ENCODE measurements at places on chromosomes 13 and 19.
A peak's percentile ranks its signal among the peaks of the same experiment; 100 is the strongest.

DNA sequence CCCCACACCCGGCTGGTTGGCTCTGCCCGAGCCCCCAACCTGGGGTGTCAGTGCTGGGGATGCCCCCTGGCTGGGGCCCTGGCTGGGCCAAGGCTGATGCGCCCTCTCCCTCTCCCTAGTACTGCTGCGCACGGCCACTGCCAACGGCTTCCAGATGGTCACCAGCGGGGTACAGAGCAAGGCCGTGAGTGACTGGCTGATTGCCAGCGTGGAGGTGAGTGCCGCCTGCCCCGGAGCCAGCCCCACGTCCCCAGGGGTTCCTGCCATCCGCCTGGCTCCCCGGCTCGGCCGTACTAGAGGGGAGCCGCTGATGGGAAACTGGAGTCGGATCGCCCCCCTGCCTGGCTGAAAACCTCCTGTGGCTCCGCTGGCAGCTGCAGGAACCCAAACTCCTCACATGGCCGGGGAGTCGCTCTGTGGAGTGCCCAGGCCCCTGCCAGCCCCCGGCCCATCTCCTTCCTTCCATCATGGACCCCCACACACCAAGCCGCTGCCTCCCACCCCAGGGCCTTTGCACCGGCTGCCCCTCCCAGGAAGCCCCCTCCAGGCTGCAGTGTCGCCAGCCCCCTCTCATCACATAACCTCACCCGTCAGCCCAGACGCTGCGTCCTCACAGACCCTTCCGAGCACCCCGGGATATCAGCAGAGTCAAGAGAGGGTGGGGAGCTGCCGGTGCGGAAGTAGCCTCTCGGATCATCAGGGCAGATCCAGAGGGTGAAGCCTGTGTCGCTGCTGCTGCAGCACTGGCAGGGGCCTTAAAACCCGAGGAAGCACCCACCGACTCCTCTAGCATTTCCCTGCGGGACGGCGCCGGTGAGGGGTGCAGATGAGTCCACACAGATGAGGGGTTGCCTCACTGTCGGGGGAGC, 10.6 kb downstream of the NCLN start:
- DNase-seq: no peak

GRCh38 chr13:68697551-68697950, 1410.1 kb upstream of the ATXN8OS start:
- DNase-seq: no peak

GRCh38 chr19:50835103-50835784, 1.9 kb upstream of the KLK15 start:
- DNase-seq: no peak

- DNase-seq: no peak
These were observed 114.4 kb downstream of the ZDHHC20 start for GRCh38 chr13:21344662-21345176.

GRCh38 chr13:50238922-50239321, 223.7 kb downstream of the KCNRG start:
- no peak for DNase-seq

DNA sequence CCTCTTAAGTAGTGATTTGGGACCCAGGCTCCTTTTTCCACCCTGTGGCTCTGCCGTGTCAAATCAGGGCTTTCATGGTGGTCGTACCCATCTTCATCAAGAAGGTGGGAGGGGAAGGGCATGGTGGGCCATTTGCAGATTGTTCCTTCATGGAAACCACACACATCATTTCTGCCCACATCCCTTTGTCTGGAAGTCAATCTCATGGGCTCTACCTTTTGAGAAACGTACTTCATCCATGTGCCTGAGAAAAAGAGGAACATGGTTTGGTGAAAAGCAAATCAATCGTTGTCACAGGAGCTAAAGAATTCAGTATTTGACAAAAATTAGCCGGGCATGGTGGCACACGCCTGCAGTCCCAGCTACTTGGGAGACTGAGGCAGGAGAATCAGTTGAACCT, 233.4 kb downstream of the FOXO1 start:
- DNase-seq: no peak

DNA sequence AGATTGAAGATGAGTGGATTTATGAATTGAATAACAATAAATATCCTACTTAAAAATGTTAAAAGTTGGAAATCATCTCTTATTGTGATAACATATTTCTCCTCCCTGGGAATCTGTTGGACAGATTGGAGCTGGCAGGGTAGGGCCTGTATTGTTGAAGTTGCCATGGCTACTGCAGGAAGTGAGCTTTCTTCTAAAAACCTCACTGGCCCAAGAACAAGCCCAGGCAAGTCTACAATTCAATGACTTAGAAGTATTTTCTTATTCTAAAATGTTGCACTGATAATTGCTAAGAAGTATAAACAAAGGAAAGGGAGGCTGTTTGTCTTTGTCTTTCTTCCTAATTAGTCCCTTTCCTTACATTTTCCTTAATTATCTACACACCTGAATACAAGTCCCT, 112.1 kb downstream of the DLEU7 start:
- no peak for DNase-seq

GRCh38 chr13:34546344-34547250, 395.5 kb upstream of the NBEA start:
- no peak for DNase-seq

DNA sequence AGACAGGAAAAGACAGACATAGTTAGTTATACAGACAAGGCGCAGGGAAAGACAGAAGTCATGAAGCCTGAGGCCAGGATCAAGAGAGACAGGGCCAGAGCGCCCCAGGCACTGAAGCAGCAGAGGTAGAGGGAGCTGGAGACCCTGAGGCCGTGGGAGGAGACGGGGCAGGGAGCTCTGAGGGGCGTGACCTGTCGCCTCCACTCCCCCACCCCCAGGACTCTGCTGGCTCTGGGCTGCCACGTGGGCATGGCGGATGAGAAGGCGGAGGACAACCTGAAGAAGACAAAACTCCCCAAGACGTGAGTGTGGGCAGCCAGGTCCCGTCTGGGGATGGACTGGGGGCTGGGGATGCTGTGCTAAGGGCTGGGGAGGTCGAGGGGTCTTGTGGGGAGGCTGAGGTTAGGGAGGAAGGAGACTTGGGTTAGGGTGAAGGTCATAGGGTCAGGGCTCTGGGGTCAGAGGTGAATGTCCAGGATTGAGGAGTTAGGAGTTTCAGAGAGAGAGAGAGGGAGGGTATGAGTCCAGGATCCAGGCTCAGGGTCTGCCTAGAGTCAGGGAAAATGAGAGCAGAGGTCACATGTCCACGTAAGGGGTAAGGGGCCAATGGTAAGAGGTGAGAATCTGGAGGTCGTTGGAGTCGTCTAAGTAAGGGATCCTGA, 31.1 kb downstream of the RYR1 start:
- DNase-seq: no peak

- DNase-seq: no peak
These were observed 28.2 kb upstream of the RFC3 start for GRCh38 chr13:33789739-33790138.

- peak; percentile 69 for DNase-seq
These were observed 123.0 kb downstream of the SLC7A1 start for GRCh38 chr13:29472332-29472961.

GRCh38 chr13:114259374-114259773, 22.0 kb upstream of the UPF3A start:
- DNase-seq: no peak

DNA sequence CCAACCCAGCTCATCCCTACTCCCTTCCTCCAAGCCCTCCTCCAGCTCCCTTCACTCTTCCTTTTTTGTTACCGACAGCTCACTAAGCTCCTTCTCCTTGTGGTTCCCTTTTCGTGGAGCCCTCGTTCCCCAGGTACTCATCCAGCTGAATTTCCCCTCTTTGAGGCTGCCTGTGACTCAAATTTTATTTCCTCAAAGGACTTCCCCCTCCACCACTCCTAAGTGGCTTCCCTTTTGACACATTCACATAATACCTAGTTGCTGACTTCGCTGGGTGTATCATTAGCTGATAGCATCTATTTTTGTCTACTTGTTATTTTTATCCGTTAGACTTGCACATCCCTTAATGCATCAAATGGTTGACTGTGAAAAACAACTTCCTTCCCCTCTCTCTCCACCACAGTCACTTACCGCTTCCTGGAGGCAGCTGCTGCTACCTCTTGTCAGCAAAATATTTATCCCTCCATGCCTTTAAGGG, 14.5 kb downstream of the FFAR2 start:
- DNase-seq: no peak

DNA sequence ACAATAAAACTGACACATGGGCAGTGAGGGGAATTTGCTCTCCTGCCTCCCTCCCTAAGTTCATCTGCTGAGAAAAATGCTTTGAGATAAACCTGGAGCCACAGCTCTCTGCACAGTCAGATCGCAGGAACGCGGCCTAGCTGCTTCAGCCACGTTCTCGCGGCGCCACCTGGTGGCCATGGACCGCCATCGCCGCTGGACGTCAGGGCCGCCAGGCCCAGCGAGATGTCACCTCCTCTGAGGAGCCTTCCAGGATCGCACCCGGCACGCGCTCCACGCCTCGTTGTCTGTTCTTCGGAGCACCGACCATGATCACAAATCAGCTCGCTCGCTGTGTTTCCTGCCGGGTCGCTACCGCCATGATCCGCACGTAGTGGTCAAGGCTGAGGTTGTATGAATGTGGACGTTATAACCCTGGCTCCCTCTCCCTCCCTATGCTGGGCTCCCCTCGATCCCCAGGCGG, 20.6 kb upstream of the USP29 start:
- peak; percentile 21 for DNase-seq

GRCh38 chr13:113875837-113876281, 12.0 kb upstream of the GAS6 start:
- no peak for DNase-seq

DNA sequence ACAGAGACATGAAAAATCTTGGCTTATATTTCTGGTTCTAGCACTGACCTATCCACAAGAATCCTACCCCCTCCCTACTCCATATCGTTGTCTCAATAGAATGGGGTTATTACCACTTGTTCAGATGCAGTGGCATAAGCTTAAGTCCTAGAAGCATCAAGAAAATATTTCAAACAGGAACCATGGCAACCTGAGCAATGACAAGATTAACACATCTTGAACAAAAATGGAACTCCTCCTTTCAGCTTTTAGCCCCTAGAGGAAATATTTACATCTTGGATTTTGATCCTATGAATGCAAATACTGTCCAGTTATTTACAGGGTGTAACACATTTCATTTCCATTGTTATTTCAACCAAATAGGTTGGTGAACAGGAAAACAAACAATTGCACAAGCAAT, 46.1 kb upstream of the TSC22D1 start:
- DNase-seq: no peak

All from neural crest cell (in vitro differentiated cells).